Stimulated activated CD8-positive, alpha-beta memory T cell treated with anti-CD3 and anti-CD28 coated beads, Interleukin-15, amount 100 ng/mL, for 1 hour (primary cell): ENCODE measurements at places on chromosomes 6 and 20.

- no peak for DNase-seq
Measured at GRCh38 chr6:72064399-72064975, 178.1 kb downstream of the RIMS1 start.

DNA sequence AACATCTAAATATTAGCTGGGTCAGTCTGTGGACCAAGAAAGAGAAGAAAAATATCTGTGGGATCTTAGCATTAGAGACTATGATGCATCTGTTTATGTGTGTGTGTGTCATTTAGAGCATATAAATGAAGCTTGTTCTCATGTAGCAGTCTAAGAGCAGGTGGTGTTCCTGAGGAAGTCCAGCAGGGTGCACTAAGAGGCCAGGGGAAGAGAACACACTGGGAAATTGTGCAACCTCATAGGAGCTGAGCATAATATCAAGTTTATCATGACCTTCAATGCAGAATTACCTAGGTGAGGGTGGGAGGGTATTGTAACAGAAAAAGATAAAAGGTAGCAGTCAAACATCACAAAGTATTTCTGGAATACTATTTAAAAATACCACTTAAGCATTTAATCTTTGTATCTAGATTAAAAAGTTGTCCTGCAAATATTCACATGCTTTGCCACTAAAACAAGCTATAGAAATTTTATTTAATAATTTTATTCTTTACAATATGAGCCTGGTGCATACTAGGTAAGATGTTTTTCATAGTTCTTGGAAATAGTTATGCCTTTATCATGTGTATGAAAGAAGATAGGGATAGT lies 80.5 kb downstream of the SMPDL3A start:
- DNase-seq = no peak

DNA sequence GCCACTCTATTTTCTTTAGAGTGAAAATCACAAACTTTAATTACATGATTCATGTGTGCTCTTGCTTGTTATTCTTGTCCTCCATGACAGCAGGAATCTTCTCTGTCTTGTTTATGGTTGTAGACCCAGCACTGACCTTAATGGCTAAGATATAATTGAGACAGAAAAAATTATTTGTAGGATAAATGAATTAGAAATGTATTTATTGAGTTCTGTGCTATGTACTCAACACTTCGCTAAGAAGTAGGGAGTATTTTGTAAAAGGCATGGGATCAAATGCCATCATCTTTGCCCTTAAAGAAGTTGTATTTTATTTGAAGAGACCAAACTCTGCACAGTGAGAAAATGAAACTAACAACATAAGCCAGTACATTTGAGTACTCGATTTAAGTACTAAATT lies 71.2 kb downstream of the CBLN4 start:
- no peak for DNase-seq

- no peak for DNase-seq
Measured at GRCh38 chr6:45002390-45003105, 325.6 kb upstream of the RUNX2 start.

GRCh38 chr6:117352466-117353081 lies 73.2 kb downstream of the ROS1 start:
- no peak for DNase-seq

GRCh38 chr20:63191400-63191799 lies 24.5 kb downstream of the YTHDF1 start:
- no peak for DNase-seq

DNA sequence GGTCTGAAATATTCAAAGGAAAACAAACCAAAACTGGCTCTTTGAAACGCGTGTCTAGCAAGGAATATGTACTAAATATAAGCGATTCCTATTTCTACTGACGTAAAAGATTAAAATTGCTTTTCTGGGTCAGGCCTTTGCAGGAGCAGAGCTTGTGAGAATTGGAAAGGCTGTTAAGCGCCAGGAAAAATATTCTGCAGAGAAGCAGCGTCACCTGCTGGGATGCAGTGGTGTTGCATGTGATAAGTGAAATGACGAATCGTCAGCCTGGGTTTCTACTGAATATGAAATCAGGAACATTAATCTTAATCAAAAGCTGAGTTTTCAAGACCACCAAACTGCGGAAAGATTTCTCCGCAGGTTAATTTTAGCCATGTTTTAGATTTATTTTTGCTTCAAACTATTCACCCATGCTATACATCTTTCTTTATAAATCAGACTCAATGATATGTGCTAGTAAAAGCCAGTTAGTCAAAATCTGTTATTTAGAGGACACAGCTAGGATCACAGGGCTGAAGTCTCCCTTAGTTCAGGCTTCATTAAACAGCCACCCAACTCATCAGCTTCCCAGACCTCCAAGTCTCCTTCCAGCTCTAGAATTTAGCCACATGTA lies 67.4 kb downstream of the ALDH8A1 start:
- no peak for DNase-seq

DNA sequence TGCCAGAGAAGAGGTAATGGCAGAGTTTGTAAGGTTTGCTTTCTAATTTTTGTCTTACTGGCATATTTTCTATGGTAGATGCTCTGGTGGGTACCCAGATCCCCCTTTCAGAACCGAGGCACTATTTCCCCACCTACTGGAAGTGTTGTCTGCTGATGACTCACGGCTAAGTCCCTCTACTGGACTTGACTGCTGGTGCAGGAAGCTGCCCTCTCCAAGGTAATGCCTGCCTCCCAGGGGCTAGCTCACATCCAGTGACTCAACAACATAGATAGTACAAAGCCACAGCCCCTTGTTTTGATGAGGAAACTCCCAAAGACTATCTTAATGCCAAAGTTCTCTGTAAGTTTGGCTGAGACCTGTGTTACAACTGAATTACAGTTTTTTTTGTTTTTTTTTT lies 285.4 kb upstream of the FLRT3 start:
- no peak for DNase-seq

DNA sequence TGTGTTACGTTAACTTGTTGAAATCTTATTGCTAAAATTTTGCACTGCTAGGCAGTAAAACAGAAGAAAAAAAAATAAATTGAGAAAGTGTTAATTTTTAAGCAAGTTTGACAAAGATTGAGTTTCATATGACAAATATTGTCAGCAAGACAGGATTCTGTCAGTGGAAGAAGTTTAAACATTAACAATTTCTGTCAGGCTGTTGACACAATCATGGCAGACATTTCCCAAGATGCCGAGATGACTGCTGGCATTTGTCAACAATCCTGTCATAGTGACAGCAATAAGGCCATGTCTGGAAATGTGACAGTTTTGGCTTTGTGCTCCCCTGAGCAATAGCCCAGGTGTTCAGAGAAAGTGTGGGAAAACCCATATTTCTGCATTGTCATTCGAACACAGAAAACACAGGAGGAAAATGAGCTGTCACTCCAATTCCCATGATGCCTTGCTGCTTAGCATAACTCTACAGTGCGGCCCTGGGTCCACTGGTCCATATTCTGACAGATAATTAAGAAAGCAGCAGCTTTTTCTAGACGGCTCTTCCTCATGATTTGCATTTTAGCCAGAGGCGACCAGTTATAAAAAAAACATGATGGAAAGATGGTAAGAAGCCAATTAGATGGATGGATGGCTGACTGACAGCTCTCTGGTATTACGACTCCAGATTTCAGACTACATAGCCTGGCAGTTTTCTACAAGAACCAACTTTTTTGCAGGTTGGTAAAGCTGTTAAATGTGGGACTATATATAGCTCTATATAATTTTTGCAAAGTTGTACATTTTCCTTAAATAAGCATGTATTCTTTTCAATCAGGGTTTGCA lies 43.6 kb upstream of the DEFB112 start:
- DNase-seq = no peak

GRCh38 chr20:41426086-41426830 lies 59.6 kb upstream of the EMILIN3 start:
- no peak for DNase-seq

GRCh38 chr6:56372406-56372995 lies 125.1 kb upstream of the COL21A1 start:
- DNase-seq = no peak

GRCh38 chr20:5353624-5354496 lies 37.1 kb upstream of the PROKR2 start:
- DNase-seq = no peak

- DNase-seq = no peak
Measured at GRCh38 chr20:11205769-11206362, 532.1 kb upstream of the JAG1 start.

- no peak for DNase-seq
Measured at GRCh38 chr20:62067547-62068260, 2.0 kb upstream of the TAF4 start.

DNA sequence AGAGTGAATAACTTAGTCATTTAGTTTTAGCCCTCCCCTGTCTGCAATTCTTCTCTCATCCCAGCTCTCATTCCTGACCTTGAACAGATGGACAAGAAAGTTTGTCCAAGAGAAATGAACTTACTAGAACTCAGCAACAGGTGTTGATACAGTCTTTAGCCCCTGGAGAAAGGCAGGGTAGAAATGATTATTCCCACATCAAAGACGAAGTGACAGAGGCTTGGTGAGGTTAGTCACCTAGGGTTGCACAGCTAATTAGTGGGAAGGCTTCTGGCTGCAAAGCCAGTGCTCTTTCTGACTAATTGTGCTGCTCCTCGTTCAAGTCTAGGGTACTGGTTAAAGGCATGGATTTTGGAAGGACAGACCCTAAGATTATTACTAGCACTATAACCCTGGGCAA lies 4.5 kb downstream of the ZDHHC14 start:
- DNase-seq = no peak

GRCh38 chr6:33093855-33094254 lies 18.1 kb downstream of the HLA-DPB1 start:
- no peak for DNase-seq

DNA sequence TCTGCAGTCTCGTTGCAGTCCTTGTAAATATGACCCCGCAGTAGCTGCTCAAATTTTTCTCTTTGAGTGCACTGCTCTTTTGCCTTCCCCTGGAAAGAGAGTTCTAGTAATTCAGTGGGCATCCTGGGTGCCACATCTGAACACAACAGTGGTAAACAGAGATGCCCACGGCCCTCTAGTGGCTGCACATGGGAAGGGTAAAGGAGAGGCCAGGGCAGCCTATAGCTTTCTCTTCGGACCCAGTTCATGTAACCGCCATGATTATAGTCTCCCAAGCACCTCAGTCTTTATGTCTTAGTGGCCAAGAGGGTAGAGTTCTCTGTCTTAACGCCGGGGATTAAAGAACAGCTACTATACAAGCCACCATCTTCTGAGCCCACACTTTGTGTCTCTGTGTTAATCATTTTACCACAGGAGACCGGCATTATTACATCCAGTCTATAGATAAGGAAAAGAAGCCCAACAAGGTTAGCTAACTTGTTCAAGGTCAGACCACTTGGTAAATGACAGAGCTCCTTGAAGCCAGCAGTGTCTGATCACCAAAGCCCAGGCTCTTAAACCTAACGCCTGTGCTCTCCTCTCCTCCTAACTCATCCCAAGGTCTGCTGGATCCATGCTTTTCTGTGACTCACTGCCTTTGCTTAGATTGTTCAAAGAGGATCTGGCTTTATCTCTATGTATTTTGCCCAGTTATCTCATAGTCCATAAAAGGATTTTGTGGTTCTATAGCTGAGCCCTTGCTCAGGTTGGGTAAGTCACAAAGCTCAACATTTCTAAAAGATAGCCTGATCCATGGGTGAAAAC lies 81.8 kb downstream of the ISM1 start:
- peak; percentile 1 for DNase-seq

DNA sequence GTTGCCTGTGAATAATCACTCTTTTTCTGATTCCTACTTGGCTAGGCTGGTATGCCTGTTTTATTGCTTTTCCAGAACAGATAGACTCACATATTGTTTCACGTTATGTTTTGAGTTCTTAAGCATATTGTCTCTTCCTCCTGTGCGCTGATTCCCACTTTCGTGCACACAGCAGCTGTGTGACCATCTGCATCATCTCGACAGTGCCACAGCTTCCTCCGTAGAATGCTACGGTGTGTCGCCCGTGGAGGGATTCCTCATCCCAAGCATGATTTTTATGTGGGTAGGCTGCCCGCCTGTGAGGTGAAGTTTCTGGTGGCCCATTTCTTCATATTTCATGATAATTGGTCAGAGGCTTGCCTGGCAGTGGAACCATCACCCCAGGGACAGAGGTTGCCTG lies 31.8 kb downstream of the PLCB4 start:
- no peak for DNase-seq

GRCh38 chr6:106090001-106090400 lies 3.9 kb downstream of the PRDM1 start:
- DNase-seq = no peak

- no peak for DNase-seq
Measured at GRCh38 chr6:29465801-29466200, 8.8 kb downstream of the OR2H1 start.
